Glutamatergic neuron (in vitro differentiated cells): ENCODE measurements at places on chromosomes 7 and 10. TPM values are rescaled to one million over a fixed set of nuclear protein-coding genes. Genes with fewer than 3 reads are reported as not detected.

Gene ANKRD7
- total RNA-seq = not detected

Gene HMX3
- not detected for total RNA-seq

Gene CPVL
- total RNA-seq = 20.3 TPM

Gene FOXI2
- 0.17 TPM for total RNA-seq

DNA sequence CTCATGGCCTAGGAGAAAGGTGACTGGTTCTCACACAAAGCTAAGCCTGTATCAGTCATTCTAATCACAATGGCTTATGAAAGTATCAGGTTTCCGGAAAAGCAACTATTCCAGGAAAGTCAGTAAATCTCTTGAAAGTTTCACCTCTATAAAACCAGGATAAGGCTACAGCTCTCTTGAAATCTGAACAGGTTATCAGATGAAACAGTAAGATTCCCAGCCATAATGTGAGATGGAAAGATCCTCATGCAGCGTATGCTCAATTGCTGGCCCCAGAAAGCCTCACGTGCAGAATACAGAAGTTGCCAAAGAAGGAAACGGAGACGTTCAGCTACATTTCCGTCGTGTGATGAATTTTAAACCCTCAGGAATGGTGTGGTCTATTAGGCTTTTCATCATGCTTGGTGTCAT, 90.0 kb downstream of the PFKFB3 start:
- H3K4me1 ChIP-seq = peaks cover 10% of the 10 kb centered on the region
- peak overlapping the region; percentile 23 for H3K4me3 ChIP-seq
- peaks cover 4% of the 10 kb centered on the region for H3K36me3 ChIP-seq
- no peak overlapping the region for H3K27ac ChIP-seq

Gene NSMCE4A
- 42.4 TPM for total RNA-seq

DNA sequence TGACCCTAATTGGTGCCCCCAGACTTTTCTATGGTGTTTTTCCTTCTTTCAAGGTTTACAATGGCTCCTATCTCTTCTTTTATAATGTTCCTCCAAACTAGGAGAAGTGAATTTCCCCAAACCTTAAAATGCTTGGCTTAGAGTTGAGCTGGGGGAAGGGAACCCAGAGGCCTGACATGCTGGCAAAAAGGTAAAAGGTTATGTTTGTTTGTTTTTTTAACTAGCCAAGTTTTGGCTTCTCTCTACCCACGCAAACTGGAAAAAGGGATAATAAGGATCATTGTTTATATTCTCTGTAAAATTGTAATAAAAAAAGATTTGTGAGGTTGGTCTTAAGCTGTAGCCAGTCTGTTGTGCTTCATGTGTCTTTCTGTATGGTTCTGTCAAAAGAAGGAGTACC, 477.0 kb downstream of the IPMK start:
- no peaks in the 10 kb centered on the region for H3K36me3 ChIP-seq
- peaks cover 8% of the 10 kb centered on the region for H3K4me1 ChIP-seq
- H3K27ac ChIP-seq = no peak overlapping the region
- no peak for DNase-seq
- no peaks in the 10 kb centered on the region for H3K27me3 ChIP-seq

Gene SDK1
- total RNA-seq = 225 TPM

Gene UPP1
- 29.8 TPM for total RNA-seq

Gene C10orf53
- 0.25 TPM for total RNA-seq

Gene LLCFC1
- not detected for total RNA-seq
